ENCODE measurements at places on chromosomes 16 and 17.

- no peak for DNase-seq
Observed at GRCh38 chr17:80507965-80508364, 31.6 kb upstream of the NPTX1 start.

GRCh38 chr17:17573912-17574311 is 17.6 kb downstream of the PEMT start:
- no peak for DNase-seq

DNA sequence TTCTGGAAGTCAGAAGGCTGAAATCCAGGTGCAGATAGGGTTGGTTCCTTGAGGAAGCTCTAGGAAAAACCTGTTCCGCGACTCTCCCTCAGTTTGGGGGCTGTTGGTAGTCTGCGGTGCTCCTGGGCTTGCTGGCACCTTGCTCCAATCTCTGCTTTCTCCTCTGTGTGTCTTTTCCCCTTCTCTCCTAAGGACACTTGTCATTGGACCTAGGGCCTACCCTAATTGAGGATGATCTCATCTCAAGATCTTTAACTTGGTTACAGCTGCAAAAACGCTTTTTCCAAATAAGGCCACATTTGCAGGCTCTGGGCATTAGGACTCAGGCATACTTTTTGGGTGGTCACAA is 12.9 kb upstream of the CACNG4 start:
- DNase-seq = no peak

DNA sequence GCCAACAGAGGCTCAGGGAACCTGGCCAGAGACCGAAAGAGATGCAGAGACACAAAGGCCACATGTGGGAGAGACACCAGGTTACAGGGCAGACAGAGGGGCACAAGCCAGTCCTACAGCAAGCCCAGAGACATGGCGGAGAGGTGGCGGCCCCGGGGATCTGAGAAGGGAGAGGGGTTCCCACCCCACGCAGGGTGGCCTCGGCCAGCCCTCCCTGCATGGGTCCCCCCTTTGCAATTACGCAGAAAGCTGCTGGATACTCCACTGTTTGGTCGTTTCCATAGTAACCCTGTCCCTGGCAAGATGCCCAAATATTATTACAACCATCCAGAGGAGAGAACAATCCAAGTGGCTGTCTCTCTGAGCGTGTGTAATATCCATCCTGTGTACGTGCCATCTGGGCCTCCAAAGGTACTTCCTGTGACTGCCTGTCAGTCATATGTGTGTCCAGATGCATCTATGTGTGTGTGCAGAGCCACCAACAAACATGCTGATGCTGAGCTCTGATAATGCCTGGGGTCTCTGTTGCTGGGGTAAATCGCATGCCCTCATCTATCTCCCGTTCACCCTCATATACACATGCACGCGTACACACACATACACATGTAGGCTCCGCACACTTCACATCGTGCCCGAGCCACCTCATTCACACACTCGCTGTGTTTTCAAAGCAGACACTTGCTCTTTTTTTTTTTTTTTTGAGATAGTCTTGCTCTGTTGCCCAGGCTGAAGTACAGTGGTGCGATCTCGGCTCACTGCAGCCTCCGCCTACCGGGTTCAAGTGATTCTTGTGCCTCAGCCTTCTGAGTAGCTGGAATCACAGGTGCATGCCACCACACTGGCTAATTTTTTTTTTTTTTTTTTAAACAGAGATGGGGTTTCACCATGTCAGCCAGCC is 5.5 kb downstream of the PCGF2 start:
- peak; percentile 97 for DNase-seq

GRCh38 chr16:27816561-27816960 is 247.0 kb downstream of the GSG1L start:
- DNase-seq = no peak

- DNase-seq = no peak
Observed at GRCh38 chr17:10812674-10813073, 8.8 kb upstream of the TMEM238L start.

DNA sequence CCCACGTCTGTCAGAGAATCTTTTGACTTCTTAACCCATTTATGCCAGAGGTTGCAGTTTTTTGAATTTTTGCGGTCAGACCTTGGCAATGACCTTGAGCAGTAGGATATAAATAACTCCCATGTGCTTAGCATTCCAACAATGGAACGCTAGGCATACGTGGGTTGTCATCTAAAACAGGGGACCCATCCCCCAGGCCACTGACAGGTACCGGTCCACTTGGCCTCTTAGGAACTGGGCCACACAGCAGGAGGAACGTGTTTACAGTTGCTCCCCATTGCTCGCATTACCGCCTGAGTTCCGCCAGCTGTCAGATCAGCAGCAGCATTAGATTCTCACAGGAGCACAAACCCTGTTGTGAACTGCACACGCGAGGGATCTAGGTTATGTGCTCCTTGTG is 76.8 kb upstream of the LGALS9 start:
- no peak for DNase-seq

DNA sequence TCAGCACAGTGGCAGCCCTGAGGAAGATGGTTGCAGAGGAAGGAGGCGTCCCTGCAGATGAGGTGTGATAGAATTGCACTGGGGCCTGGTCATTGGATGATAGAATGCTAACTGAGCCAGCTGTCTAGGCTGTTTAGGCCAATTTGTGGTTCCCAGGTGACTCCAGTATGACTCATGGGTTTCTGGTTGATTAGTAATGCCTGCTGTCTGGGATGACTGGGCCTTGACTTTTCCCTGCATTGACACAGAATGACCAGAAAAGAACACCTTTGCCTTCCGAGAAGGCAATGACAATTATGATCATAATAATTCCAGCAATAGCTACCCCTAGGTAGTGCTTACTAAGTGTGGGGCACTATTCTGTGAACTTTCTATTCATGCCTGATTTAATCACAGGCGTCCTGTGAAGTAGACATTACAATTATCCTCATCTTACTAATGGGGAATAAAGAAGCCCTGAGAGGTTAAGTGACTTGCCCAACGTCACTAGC is 31.5 kb downstream of the USP43 start:
- DNase-seq = no peak

DNA sequence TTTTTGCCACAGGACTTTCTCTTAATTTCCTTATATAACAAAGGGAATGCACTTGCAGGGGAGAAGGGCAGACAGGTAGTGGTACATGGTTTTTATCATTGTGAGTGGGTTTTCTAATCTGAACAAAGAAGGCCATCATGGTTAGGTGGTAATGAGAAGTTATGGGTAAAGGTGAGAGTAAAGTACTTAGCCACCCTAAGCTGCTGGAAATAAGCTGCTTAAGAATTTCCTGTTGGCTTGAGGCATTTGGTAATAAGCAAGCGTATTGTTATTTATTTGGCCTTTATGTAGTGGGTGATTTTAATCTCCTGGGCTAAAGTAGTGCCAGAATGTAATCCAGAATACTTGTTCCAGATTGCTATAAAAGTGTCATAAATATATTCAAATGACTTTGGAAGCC is 27.1 kb downstream of the TAC4 start:
- DNase-seq = no peak

- no peak for DNase-seq
Observed at GRCh38 chr16:74480150-74481029, 59.1 kb upstream of the CLEC18B start.

GRCh38 chr17:59972778-59973177 is 8.2 kb upstream of the RNFT1 start:
- DNase-seq = no peak

GRCh38 chr16:83842291-83842690 is 34.5 kb downstream of the HSBP1 start:
- no peak for DNase-seq

- no peak for DNase-seq
Observed at GRCh38 chr17:66386498-66387351, 84.3 kb downstream of the PRKCA start.

- no peak for DNase-seq
Observed at GRCh38 chr16:82176204-82176603, 6.2 kb upstream of the MPHOSPH6 start.

DNA sequence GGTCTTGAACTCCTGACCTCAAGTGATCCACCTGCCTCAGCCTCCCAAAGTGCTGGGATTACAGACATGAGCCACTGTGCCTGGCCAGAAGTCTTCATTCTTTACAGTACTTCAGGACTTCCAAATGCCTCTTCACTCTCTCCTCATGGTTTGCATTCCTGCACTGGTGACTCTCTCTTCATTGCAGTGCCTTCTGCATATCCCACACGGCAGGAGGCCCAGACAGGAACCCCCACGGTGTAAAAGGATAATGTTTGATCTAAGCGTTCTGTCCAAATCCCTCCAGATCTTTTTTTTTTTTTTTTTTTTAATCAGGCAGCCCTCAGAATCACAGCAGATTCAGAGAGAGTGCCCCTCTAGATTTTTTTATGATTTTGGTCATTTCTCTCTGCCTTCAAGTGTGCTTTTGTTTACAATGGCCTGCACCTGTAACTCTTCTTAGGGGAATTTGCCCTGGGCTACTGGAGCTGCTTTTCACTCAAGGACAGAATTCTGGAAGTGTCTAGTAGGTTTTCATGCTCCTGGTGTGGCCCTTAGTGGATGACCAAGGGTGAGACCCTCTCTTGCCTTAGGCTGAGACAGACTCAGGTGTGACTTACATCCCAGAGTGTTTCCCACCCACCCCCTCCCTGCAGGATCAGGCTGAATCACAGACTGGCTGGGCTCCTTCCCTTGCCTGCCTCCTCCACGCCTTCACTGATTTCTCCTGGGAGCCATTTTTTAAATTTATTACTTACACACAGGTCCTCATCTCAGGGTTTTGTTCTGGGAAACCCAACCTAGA is 19.8 kb upstream of the NF1 start:
- DNase-seq = no peak

DNA sequence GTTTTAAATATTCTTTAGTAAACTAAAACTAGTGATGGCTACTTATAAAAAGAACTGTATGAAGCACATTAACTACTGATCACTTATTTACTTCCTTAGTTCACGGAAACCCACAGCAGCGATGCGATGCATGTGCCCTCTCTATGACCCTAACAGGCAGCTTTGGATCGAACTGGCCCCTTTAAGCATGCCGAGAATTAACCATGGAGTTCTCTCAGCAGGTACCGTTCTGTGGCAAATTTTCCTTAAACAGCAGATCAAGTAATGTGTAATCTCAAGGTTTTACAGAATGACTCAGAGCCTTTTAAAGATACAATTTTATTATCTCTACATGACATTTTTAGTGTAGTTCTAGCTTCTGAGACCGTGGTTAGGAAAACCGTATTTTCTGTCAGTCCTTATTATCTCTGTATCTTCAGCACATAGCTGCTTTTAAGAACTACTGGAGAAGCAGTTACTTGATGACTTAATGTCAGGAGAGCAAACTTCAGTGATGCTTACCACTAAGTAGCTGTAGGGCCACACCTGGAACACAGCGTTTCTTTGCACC is 43.0 kb downstream of the GAN start:
- DNase-seq = no peak

DNA sequence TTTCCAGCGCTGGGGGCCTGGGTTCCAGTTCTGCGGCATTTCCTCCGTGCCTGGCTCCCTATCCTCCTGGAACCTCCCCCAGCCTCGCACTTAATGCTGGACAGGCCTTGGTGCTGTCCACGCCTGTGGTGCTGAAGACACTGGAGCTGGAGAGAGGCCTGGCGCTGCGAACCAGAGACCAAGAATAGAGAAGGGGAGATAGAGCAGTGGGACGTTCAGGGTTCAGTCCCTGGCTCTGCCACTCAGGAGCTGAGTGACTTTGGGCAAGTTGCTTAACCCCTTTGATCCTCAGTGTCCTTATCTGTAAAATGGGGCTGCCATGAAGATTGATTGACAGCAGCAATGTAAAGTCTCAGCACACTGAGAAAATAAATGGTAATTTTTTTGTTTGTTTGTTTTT is 11.9 kb downstream of the SBK1 start:
- no peak for DNase-seq

- DNase-seq = no peak
Observed at GRCh38 chr17:40122999-40123810, 1.4 kb downstream of the MSL1 start.

DNA sequence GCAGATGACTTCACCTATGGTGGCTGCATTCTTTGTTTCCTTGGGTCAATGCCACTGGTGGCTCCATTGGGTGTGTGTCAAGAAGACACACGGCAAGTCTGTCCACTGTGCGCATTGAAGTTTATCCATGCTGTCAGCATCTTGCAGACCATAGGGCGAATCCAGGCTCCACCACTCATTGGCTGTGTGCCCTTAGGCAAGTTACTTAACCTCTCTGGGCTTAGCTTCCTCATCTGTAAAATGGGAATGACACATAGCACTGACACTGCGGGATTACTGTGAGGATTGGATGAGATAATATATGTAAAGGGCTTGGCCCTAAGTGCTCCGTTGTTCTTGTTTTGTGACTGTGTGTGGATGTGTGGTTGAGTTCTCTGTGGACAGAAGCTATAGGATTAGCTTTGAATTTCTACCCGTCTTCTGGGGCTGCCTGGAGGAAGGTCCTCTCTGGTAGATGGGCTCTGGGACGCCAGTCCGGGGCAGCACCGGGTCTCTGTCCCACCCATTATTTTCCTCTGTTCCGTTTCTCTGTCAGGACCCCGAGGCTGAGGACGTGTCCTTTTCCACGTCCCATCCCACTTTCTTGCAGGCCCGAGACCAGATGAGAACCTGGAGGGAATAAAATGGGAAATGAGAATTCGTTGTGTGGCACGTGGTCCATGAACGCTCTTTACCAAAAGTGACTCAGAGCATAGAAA is 178.4 kb downstream of the IRF8 start:
- no peak for DNase-seq

DNA sequence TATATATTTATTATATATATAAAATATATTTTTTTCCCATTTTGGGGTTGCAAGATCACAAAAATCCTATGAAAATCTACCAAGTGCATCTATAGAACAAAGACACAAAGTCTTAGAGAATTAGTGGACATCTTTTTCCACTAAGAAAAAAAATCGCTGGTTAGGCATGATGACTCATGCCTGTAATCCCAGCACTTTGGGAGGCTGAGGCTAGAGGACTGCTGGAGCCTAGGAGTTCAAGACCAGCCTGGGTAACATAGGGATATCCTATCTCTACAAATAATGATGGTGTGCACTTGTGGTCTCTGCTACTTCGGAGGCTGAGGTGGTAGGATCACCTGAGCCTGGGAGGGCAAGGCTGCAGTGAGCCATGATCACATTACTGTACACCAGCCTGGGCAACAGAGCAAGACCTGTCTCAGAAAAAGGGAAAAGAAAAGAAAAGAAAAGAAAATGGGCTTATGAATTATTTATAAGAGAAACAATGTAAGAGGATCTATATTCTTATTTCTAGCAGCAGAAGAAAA is 185.1 kb upstream of the PSMD7 start:
- DNase-seq = no peak

- no peak for DNase-seq
Observed at GRCh38 chr17:42354956-42355843, 33.0 kb downstream of the STAT3 start.

- no peak for DNase-seq
Observed at GRCh38 chr17:73823684-73824083, 179.4 kb upstream of the SDK2 start.

All from NCI-H2081 treated with DMSO at 0.1 percent for 48 hours (cell line).